ENCODE measurements at places on chromosomes 12 and 14.

GRCh38 chr12:58413794-58414193, 472.4 kb downstream of the ATP23 start:
- no peak for DNase-seq

- no peak for DNase-seq
Measured at GRCh38 chr12:103272949-103273348, 222.8 kb downstream of the C12orf42 start.

DNA sequence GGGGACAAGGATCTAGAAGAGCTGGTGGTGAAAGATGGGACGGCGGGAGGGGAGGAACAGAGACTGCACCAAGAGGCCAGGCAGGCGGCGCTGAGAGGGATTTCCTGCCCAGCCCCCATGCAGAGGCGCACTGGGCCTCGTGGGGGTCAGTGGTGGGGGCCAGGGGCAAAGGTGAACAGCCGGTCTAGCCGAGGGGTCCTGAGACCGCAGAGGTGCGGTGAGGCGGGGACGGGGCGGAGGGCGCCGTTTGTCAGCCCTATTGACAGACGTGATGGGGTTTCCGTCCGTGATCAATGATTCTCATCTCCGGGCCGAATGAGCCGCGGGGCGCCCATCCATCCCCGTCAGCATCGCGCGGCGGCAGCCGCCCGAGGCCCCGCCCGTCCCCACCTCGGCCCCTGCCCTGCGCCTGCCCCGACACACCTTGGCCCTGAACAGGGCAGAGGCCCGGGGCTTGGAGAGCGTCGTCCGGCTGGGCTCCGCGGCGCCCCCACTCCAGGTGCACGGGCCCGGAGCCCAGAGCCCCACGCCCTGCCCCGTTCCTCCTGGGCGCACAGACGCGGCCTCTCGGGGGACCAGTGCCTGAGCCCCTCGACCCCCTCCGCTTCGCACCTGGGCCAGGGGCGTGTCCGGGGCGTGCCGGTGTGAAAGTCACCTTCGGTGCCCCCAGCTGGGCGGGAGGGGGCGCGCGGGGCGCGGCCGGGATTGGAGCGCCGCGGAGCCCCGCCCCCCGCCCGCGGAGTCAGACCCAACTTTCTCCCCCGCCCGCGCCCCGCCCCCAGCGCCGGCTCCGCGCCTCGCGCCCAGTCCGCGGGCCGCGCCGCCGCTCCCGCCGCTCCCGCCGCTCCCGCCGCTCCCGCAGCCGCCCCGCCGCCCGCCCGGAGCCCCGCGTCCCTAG, at the start of gene NXPH4:
TSS of gene NXPH4 (plus strand) at position 781 of the 898 bp plus-strand sequence. CDS start 176 bp downstream, outside the sequence.
- DNase-seq: no peak

DNA sequence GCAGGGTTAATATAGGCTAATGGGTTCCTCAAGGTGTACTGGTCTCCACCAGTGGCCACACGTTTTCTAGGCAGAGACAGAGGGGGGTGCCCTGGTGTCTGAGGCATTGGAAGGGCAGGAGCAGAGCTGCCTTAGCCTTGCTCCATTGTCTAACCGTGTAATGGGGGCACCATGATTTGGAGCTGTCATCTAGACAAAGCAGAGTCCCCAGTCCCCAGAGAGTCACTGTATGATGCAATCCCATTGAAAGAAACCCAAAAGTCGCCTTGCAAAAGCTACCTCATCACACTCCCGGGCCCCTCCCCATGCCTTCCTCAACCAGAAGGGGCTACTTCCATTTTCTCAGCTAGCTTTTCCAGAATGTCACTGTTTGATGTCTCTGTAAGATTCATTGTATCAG, 487.1 kb downstream of the AACS start:
- DNase-seq: no peak

- DNase-seq: no peak
Measured at GRCh38 chr14:101286271-101287018, 274.9 kb upstream of the DIO3 start.

- no peak for DNase-seq
Measured at GRCh38 chr14:24428628-24429394, 657 bp downstream of the CBLN3 start.

GRCh38 chr12:89162589-89163261, 189.6 kb downstream of the DUSP6 start:
- peak; percentile 76 for DNase-seq

GRCh38 chr12:89992668-89993451, 284.2 kb upstream of the ATP2B1 start:
- no peak for DNase-seq

GRCh38 chr12:101876322-101876860, 989 bp upstream of the DRAM1 start:
- DNase-seq: no peak

GRCh38 chr14:74937171-74937570, 14.1 kb upstream of the RPS6KL1 start:
- DNase-seq: no peak

DNA sequence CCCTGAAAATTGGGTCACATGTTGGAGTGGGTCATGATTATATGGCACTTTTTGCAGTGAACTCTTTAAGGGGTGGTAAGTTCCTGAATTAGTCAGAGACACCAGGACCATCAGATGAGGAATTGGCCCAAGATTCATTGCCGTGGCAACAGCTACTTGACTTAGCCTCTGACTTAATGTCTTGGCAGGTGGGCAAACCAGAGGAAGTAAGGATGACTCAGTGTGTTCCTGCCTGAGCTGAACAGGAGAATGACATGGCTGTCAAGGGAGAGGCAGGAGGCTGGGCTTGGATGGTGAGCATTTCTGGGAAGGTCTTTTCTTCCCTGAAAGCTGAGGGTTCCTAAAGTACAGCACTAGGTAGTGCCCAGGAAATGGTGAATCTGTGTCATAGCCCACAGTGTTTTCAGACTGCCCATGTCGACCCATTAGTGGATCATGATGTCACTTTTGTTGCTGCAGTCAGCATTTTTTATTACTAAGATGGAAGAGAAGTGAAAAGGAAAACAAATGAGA, 170.1 kb upstream of the PWP1 start:
- peak; percentile 22 for DNase-seq

GRCh38 chr12:116293687-116294453, 16.4 kb upstream of the MED13L start:
- no peak for DNase-seq

GRCh38 chr12:84542289-84542688, 370.3 kb downstream of the SLC6A15 start:
- DNase-seq: no peak

- no peak for DNase-seq
Measured at GRCh38 chr12:91185421-91185820, 2.8 kb upstream of the DCN start.

- no peak for DNase-seq
Measured at GRCh38 chr12:22481547-22482104, 62.7 kb downstream of the C2CD5 start.

DNA sequence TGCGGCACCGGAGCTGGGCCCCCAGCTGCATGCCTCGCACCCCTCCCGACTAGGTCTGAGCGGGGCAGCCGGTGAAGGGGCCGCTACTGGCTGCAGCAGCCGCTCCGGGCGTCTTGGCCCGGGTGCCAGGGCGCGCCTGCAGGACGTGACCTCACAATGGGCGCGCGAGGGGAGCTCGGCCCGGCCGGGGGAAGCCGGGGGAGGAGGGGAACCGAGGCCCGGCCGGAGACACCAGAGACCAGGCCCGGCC, 353 bp downstream of the BAG5 start:
- no peak for DNase-seq

DNA sequence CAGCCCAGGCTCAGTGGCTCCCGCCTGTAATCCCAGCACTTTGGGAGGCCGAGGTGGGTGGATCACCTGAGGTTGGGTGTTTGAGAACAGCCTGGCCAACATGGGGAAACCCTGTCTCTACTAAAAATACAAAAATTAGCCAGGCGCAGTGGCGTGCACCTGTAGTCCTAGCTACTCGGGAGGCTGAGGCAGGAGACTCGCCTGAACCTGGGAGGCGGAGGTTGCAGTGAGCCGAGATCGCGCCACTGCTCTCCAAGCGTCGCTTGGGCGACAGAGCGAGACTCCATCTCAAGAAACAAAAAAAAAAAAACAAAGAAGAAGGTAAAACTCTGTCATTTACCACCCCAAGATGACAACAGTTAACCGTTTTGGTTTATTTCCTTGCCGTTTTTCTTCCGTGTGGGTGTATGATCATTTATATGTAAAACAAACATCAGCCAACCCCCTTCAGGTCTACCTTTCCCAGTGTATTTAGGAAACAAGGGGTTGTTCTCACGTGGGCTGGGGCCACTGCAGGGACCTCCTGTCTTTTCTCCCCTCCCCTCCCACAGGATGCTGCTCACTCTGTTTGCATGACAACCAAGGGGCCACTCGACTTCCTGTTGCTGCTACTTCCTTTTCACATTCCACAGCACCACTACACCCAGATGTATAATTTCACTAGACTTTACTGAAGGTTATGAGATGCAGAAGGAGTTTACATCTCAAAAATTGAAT, 13.6 kb downstream of the TTC9 start:
- no peak for DNase-seq

GRCh38 chr12:101773650-101774162, 34.4 kb upstream of the SYCP3 start:
- peak; percentile 45 for DNase-seq

- no peak for DNase-seq
Measured at GRCh38 chr12:96172981-96173380, 21.2 kb upstream of the ELK3 start.

GRCh38 chr12:31444736-31445135, 118.8 kb upstream of the SINHCAF start:
- DNase-seq: no peak

DNA sequence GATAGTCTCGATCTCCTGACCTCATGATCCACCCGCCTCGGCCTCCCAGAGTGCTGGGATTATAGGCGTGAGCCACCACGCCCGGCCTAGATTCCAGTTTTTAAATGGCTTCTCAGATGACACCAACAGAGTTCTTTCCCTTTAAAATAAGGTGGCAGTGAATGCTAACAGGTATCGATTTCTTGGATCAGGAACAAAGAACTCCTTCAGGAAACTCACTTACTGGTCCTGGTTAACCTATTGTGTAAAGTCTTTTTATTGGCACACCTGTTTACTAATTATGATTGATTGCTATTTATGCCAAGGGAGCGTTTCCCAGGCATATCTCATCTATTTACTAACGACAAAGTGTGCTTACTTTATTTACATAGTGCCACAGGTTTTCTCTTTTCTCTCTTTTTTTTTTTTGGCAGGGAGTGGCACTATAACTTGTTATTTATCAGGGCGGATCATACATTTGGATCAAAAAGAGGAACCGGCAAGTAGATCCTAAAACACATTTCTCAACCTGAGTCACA, 89.7 kb downstream of the GLT1D1 start:
- no peak for DNase-seq

DNA sequence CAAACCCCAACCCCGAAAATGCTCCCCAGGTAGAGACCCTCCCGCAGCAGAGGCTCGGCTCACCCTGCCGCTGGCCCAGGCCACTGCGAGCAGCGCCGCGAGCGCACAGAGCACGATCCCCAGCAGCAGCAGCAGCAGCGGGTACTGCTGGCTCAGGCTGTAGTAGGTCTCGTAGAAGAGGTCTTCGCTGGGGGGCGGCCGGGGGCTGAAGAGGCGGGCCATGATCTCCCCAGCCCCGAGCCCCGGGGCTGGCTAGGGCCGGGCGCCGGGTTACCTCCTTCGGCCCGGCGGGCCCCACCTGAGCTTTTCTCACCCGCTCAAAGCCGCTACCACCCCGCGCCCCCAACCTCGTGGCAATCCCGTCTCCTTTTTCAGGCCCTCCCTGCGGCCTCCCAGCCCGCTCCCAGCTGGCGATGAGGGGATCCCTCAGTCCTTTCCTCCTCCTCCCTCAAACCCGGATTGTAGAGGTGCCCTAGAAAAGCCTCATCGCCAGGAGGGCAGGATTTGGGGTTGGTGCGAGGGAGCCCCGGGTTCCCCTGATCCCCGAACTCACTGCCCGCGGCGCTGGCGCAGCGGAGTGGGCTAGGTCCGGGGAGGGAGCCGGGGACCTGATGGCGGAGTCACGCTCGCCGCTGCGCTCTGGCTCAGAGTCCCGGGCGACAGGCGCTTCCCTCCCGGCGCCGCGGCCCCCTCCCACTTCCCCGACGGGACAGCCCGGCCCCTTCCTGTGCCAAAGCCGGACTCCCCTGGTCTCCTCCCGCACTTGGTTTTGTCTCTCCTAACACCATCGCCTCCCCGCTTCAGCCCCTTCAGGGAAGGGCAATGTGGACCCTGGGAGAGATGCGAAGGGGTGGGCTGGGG, at the start of gene ADCY4:
TSS of gene ADCY4 (minus strand) at position 641 of the 861 bp plus-strand sequence. CDS start at position 222, 419 bp downstream.
- no peak for DNase-seq

- no peak for DNase-seq
Measured at GRCh38 chr12:107271523-107271922, 178.2 kb upstream of the CRY1 start.

DNA sequence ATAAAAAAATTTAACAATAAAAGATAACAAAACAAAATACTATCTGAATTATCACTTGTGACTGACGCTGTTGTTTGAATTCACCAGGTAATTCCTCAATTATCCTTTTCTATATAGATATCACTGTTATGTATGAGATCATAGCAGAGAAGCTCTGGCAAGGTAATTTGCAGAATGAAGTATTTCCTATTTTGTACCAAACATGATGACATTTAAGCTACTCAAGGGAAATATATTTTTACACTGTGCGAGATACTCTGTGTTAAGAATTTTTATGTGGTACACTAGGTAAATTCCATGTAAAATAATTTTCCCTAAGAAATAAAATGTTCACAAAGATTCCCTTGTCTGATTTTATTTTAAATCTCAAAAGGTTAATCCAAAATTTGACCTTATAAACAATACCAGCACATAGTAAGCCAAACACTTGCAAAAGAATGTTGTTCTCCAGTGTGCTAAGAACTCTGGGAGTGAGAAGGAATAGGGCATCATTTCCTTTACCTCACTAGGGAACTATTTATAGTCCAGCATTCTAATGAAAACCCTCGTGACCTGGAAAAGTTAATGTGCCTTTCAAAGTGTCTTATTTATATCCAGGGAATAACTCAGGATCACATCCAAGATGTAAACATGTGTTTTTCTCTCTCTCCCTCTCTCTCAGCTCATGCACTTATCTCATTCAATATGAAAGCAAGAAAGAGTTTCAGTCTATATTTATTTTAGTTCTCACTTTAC, 115.2 kb upstream of the RAP1B start:
- DNase-seq: peak; percentile 39

All from HFF-Myc (cell line).